BJ (cell line): ENCODE measurements at places on chromosomes 3 and 15.

- DNase-seq: no peak
Observed at GRCh38 chr3:62911526-62911925, 36.3 kb upstream of the CADPS start.

GRCh38 chr3:195098741-195099525 lies 172.0 kb downstream of the XXYLT1 start:
- no peak for DNase-seq

GRCh38 chr15:40064231-40064894 lies 25.4 kb upstream of the SRP14 start:
- no peak for DNase-seq

GRCh38 chr15:63918317-63918672 lies 84.5 kb upstream of the HERC1 start:
- no peak for DNase-seq

- DNase-seq: no peak
Observed at GRCh38 chr3:124347418-124347817, 355.5 kb upstream of the ROPN1 start.

DNA sequence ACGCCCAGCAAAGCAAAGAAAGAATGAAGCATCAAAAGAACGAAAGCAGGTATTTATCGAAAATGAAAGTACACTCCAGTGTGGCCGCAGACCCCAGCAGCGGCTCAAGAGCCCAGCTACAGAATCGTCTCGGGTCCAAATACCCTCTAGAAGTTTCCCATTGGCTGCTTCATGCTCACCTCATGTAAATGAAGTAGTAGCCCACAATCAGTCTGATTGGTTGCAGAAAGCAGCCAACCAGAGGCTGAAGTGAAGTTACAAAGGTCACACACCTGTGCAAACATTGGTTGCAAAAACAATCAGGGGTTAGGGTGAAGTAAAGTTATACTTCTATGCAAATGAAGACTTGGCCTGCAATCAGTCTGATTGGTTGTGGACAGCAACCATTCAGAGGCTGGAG lies 32.0 kb downstream of the SV2B start:
- DNase-seq: no peak
